ENCODE measurements at places on chromosomes 3 and 15.

DNA sequence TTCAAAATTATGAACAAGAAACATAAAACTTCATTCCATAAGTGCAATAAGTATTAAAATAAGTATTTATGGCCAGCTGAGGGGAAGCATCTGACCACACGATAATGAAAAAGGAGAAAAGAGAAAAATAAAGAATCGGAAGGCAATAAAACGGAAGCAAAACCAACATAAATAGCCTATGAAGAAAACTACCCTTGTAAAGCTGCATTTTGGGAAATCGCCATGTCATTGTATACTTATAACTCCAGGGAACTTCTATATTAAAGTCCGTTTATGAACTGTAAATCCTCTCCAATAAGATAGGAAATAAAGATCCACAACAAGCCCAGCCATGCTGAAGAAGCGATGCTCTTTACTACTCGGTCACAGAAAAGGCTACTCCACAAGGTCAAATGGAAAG is 47.7 kb downstream of the MORC1 start:
- DNase-seq: no peak

GRCh38 chr3:100173961-100174360 is 59.7 kb upstream of the FILIP1L start:
- DNase-seq: no peak

DNA sequence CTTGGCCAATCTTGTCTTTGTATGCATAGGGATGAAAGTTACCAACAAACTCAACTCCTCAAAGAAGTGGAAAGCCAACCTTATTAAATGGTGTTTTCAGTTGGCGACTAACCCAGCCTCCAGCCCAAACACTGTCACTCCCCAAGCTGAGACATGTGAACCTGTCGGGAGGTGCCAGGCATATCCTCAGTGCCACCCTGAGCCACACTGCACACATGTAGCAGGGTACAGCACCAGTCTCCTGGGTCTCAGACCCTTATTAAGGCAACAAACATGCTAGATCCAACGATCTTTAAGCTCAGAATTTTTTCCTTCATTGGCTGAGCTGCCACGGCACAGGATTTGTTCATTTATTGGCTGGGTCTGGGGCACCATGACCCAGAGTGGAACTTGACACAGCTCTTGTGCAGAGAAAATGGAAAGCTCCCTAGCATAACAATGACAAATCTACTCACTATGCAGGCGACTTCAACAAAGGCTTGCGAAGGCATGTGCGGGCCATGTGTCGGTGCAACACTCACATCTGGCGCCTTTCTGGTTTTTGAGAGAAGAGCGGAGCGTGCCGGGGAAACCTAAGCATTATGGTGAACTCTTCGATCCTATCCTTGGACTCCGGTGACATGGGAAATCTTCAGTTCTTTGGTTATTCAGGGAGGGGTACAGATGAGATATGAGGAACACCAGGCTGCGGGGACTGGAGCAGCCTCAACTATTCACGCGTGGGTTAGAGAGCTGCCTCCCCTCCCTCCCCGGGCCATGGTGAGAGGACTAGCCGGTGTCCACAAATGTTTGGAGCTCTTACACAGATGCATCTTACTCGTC is 190.1 kb downstream of the FAM43A start:
- no peak for DNase-seq

DNA sequence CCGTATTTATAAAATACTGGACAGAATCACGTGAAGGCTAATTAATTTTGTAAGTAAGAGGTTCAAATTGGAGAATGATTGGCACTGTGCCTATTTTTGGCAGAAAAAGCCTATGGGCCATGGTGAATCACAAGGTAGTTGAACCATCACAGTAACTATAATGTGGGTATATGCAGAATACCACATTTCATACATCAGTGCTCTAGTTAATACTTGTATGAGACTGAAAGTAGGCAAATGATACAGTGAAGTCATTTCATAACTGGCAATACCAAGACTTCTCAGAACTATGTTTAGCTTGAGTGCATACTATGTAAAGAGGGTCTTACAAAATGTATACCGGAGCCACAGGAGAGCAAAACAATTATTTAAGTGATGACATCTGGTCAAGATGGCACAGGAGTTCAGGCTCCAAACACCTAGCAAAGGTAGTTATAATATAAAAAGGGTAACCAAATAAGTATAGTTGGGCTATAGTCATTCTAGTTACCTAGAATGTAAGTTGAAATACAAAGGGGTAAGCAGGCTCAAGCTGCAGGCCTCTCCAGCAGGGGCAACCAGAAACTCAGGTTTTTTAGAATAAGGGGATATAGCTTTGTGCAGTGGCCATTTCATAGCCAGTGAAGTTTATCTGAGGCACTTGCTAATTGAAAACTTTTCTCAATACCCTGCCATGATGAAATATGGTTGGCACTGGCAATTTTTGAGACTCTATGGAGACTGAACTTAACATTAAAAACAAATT is 19.1 kb downstream of the GPR160 start:
- no peak for DNase-seq

GRCh38 chr3:30512576-30512975 is 93.8 kb upstream of the TGFBR2 start:
- DNase-seq: no peak

- DNase-seq: peak; percentile 77
These were observed 100.8 kb downstream of the TPRG1 start for GRCh38 chr3:189272500-189273119.

DNA sequence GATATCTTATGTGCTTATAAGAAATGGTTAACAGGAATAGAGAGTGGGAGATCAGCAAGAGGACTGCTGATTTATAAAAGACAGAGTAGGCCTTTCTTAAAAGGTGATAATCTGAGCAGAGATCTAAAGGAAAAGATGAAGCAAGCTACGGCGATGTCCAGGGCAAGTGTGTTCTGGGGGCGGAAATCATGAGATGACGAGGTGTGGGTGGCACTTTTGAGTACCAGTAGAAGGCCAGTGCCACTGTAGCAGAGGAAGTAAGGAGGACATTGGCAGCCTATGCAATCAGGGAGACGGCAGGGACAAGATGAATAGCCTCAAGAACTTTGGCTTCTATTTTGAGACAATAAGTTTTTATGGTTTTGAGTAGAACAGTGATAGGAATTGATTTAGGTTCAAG is 492.4 kb downstream of the FHIT start:
- no peak for DNase-seq

DNA sequence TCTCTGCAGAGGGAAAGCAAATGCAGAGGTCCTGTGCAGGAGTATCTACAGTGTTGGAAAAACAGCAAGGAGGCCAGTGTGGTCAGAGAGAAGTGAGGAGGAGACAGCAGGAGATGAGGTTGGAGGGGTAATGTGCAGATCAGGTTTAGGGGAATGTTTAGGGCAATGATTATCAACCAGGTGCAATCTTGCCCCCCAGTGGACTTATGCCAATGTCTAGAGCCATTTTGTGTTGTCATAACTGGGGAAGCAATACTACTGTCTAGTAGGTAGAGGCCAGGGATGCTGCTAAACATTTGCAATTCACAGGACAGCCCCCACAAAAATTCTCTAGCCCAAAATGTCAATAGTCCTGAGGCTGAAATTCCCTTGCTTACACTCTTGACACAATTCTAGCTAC is 13.1 kb downstream of the CCDC191 start:
- no peak for DNase-seq

- DNase-seq: no peak
These were observed 37.5 kb downstream of the TSPAN3 start for GRCh38 chr15:77033417-77033728.

DNA sequence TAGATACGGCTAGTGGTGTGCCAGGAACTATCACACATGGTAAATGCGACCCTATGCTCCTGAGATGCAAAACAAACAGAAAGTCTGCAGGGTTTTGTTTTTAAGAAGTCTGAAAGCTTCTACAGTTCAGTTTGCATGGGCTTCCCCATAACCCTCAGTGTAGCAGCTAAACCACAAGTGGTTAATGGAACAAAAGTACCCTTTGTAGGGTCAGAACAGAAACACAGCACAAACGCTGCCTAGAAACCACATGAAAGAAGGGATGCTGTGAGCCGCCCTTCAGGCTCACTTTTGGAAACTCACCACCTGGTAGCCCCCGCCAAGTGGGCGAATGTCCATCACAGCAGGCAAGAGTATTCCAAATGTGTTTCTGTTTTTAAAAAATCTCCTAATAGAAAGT is 46.2 kb downstream of the CTDSPL start:
- no peak for DNase-seq

GRCh38 chr15:67945951-67946700 is 106.3 kb upstream of the RNU6-1 start:
- DNase-seq: no peak

GRCh38 chr15:92074646-92075045 is 221.1 kb downstream of the SLCO3A1 start:
- DNase-seq: no peak

GRCh38 chr15:86877171-86877631 is 797.5 kb downstream of the AGBL1 start:
- DNase-seq: no peak

DNA sequence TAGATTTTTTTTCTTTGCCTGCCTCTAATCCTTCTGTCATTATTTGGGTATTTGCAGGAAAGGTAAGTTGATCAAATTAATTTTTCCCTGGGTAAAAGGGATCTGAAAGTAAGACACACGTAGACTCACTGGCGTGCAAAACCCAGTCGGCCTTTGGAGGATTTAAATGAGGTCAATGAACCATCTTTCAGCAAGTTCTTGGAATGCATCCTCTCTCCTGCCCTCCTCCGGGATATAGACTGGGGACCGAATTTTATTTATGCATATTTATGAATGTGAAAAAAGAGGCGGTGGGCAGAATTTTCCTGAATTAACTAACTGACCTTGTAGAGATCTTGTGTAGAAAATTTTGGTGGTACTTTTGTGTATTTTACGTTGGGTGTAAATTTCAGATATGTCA is 2.2 kb downstream of the CADM2 start:
- DNase-seq: no peak

DNA sequence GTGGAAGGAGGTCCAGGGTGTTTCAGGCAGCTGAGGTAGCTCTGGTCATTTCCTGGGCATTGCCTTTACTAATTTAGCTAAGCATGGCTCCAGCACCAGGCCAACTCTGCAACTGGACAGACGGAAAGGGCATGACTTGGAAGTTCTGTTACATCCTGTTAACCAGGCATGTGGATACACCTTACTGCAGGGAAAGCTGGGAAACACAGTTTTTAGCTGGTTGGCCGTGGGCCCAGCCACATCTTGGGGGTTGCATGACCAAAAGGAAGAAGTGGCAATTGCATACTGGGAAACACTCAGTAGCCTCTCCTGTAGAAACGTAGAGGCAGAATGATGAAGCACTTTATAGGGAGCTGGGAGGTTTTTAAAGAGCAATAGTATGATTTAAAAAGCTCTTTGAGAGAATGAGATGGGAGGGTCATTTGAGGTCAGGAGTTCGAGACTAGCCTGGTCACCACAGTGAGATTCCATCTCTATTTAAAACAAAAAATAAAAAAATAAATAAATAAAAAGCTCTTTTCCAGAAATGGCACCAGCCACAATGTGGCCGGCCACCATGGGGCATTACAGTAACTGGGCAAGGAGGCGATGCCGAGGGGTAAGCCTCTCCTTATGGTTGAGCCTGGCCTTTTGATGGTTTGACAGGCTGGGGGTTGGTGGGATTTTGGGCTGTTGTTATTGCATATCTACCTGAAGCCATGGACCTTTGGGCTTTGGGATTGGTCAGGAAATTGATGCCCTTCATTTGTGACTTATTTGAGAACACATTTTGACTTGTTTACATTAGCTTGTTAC is 28.6 kb downstream of the TRAK1 start:
- DNase-seq: no peak

GRCh38 chr3:166013073-166013679 is 176.0 kb upstream of the BCHE start:
- peak; percentile 72 for DNase-seq

DNA sequence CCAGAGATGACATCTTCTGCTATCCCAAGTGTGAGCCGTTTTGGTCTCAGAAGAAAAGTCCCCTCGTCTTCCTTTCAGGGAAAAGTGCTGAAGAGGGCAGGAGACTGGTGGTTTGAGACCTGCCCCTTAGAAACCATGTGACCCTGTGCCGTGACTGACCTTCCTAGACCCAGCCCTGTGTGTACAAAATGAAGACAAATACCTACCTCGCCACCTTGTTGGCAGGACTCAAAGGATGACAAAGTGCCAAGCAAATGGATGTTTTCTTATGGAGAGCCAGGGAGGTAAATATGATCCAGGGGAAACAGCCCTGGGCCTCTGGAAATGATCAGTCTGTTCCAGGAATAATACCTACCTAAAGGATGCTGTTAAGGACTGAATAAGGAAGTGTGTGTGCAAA is 41.3 kb downstream of the FAM174B start:
- DNase-seq: no peak

DNA sequence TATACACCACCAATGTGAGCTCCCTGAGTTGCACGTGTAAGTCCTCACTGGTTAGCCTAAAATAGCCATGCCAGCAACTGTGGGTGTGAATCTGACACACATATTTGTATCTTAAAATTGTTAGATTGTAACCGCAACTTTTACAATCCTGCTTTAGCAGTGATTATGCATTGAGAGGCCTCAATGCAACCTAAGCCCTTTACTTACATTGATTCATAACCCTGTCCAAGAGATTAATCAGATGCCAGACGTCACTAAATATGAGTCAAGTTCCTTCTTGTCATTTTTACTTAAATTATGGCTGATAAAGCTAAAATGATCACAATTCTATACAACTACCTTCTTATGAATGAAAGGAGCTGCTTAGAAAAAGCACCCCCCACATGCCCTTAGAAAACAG is 46.9 kb downstream of the IL17RD start:
- no peak for DNase-seq

DNA sequence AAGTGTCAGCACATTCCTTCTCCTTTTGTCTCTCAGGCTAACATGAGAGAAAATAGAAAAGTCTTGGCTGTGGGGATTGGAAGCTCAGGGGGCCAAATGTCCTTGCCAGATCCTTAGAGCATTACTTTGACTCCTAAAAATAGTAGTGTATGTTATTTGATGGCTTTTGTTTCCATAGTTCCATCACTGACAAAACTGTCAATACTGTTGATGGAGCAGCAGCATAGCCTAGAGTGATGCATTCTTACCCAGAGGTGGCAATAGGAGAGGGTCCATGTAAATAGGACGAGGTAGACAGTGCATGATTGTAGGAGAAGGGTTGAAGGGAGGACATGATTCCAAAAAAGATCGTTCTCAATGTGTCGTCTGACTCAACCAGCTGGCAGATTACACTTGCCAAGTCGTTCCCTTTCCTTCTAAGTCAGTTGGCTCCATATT is 282.7 kb upstream of the TPRG1 start:
- no peak for DNase-seq

GRCh38 chr3:12288182-12289129 is at the start of gene PPARG:
TSS of gene PPARG (plus strand) at chr3:12289070. CDS start at chr3:12379712, 90,642 bp downstream.
- no peak for DNase-seq

GRCh38 chr15:90650956-90651689 is 66.0 kb upstream of the BLM start:
- DNase-seq: no peak
